ENCODE measurements at places on chromosomes 2 and 18. TPM values are rescaled to one million over a fixed set of nuclear protein-coding genes. Genes with fewer than 3 reads are reported as not detected.

The AMER3 gene
- total RNA-seq: not detected

DNA sequence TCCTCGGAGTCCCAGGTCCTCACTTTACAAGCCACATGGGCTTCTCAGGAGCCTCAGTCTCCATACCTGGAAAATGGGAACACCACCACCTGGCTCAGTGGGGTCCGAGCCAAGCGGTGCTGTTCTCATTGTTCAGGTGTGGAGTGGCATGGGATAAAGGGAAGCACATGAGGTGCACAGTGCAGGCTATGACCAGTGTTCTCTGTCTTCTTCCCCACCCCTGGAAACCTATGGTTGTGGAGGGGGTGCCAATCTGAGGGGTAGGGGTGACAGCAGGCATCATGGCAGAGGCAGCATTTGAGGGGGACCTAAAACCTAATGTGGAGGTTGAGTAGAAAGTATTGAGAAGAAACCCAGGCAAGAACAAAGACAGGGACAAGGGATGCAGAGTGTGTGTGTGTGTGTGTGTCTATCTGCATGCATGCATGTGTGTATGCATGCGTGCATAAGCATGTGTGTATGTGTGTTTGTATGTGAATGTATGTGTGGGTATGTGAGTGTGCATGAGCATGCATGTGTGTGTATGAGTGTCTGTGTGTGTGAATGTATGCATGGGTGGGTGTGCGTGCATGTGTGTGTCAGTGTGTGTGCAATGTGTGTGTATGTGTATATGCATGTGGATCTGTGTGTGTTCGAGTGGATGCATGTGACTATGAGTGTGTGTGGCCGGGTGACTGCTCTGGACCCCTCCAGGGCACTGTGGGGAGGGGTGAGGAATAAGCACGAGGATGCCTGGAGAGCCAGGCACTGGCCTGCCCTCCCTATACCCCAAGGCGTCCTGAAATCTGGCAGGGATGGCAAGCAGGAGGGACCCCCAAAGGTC lies 4.0 kb downstream of the KIF1A start:
- DNase-seq: no peak

GRCh38 chr2:2795438-2796091 lies 464.5 kb upstream of the MYT1L start:
- DNase-seq: no peak

The CPO gene
- total RNA-seq: not detected

GRCh38 chr2:47676261-47676926 lies 106.6 kb upstream of the MSH6 start:
- DNase-seq: no peak

DNA sequence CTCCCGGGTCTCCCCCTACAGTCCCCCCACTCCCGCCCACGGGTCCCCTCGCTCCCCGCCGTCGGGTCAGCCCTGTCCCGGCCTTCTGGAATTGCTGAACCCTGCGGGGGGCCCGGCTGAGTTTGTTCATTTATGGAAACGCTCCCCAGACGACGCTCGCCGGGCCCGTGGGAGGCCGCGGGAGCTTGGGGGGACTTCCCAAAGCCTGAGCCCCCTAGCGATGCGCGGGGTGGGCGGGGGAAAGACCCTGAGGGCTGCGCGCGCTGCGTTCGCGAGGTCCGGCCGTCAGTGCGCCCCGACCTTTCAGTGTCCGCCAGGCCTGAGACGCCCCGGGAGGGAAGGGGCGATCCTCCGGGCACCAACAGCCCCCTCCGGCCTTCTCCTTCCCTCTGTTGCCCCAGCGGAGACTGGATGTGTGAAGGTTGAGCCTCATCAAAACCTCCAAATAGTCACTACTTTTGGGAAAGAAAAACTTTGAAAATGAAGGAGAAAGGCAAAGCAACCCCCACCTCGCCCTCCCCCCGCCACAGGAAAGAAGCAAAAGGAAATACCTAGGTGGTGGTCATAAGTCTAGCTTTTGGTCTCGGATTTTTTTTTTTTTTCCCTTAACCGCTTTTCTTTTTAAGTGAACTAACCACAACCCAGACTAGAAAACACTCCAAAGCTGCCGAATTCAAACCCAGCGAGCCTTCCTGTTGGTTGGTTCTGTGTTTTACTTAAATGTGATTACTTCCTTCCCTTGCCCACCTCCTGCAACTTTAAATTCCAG lies 509 bp upstream of the CYS1 start:
- no peak for DNase-seq

The HDAC4 gene
- 25.3 TPM for total RNA-seq

The WNT6 gene
- total RNA-seq: not detected

GRCh38 chr18:24659827-24660720 lies 199.6 kb downstream of the HRH4 start:
- DNase-seq: no peak

The OTOF gene
- 0.56 TPM for total RNA-seq

The RAX gene
- total RNA-seq: not detected

- DNase-seq: no peak
These were observed 8.6 kb upstream of the ARMC9 start for GRCh38 chr2:231189571-231190495.

- DNase-seq: no peak
These were observed 134.0 kb downstream of the HDAC4 start for GRCh38 chr2:239266779-239267287.

- DNase-seq: no peak
These were observed 1.2 kb upstream of the CABLES1 start for GRCh38 chr18:23133860-23134779.

The KCNE4 gene
- total RNA-seq: 0.27 TPM

The C2orf81 gene
- total RNA-seq: 0.73 TPM

The SPP2 gene
- not detected for total RNA-seq

The TAF4B gene
- total RNA-seq: 20.2 TPM

The SP140 gene
- 2.3 TPM for total RNA-seq

- no peak for DNase-seq
These were observed 296.9 kb upstream of the TRIB2 start for GRCh38 chr2:12419803-12420202.

- DNase-seq: no peak
These were observed 94.7 kb upstream of the CWC22 start for GRCh38 chr2:180101846-180102245.

The VIT gene
- 4.5 TPM for total RNA-seq

The ABHD3 gene
- 21.1 TPM for total RNA-seq

DNA sequence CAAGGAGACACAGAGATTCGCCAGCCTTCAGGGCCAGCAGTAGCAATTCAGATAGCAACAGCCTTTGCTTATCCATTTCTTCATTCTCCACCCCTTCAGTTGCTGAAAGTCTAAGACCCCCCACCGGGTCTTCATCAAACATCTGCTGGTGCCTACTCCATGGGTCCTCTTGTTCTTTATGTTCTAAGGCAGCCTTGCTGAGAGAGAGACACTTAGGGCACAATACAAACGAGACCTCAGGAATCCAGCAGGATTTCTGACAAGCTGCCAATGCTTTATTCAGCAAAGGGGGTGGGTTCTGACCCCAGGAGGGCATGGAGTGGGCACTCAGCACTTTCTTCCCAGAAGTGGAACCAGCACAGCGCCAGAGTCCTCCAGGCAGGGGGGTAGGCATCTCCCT lies 36.2 kb upstream of the CNGA3 start:
- DNase-seq: no peak

DNA sequence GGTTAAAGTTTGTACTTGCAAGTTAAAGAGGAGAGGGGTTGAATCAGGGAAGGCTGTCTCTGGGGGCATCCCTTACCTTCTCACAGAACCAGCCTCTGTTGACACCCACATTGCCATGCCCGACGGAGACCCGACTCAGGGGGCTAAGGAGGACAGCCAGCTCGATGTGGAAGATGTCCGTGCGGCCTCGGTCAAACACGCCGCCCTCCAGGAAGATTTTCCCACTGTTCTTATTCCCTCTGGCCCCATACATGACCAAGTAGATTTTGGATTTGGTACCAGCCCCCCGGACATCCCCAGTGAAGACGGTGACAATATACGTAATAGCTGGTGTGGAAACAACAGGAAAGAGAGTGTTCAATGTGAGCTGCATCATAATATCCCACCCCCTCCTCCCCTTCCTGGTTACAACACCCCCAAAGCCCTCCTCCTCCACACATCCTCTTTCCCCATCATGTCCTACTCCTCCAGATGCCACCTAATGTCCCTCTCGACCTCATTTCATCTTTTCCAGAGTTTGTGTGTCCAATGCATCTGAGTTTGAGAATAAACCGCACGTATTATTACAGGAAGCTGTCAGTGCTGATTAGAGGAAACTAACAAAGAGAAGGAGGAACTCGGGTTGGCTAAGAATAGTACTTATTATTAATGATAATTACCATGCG lies 55.7 kb downstream of the LOXHD1 start:
- DNase-seq: no peak

- DNase-seq: no peak
These were observed 61.2 kb upstream of the SPP2 start for GRCh38 chr2:233989221-233989858.

The PRKAG3 gene
- total RNA-seq: not detected

The LIMS3 gene
- total RNA-seq: not detected
